ENCODE measurements at places on chromosomes 1 and 21.

GRCh38 chr1:229619614-229620013 is 6.3 kb downstream of the TAF5L start:
- DNase-seq = no peak

GRCh38 chr21:32131164-32131563 is 147.7 kb downstream of the MIS18A start:
- no peak for DNase-seq

GRCh38 chr1:111227434-111227833 is at the start of gene CHI3L2:
TSS of gene CHI3L2 (plus strand) at chr1:111227713. CDS start at chr1:111227730, 17 bp downstream.
- DNase-seq = no peak

DNA sequence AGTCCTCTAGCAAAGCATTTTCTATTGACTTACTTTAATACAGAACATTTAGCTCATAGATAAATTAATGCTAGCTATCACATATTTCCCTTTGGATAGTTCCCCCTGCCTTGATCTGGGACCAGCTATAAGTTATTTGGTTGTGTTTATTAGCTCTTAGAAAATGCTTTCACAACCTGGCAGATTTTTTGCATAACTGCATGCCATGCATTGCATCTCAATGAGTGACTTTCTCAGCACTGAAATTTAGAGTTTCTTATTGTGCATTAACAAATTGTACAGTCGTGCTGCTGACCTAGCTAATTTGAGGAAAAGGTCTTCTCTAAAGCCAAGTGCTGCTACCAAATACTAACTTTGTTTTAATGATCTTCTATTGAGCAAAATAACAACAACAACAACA is 164.8 kb downstream of the PLPPR5 start:
- DNase-seq = no peak

GRCh38 chr1:203051841-203052324 is 25.6 kb downstream of the PPFIA4 start:
- no peak for DNase-seq

- DNase-seq = no peak
Observed at GRCh38 chr1:246569248-246570238, 3.3 kb downstream of the CNST start.

DNA sequence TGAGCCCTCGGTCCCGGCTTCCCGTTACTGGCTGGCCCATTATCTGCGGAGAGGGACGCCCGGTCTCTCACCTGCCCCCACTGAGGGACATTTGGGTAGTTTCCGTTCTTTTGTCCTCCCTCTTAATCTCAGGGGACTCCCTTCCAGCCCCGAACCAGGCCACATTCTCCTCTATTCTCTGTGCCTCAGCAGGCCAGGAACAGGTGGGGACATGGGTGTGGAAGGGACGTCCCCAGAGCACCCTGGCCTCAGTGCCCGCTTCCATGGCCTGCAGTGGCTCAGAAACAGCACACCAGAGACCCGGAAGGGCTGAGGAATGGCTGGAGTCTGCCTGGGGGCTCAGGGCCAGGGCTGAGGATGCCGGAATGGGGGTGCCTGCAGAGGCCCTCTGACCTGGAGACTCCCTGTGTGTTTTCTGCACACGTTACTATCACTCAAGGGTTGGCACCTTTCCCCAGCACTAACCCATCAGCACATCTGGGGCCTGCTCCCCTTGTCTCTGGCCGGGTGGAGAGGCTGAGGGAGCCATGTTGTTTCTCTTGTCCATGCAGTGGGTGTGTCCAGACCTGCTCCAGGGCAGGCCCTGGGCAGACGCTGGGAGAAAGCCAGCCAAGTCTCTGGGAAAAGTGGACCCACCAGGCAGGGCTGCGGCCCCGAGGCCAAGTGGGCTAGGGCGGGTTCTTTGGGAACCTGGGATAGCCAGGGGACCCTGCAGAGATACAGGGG is 10.0 kb upstream of the DNMT3L start:
- no peak for DNase-seq

DNA sequence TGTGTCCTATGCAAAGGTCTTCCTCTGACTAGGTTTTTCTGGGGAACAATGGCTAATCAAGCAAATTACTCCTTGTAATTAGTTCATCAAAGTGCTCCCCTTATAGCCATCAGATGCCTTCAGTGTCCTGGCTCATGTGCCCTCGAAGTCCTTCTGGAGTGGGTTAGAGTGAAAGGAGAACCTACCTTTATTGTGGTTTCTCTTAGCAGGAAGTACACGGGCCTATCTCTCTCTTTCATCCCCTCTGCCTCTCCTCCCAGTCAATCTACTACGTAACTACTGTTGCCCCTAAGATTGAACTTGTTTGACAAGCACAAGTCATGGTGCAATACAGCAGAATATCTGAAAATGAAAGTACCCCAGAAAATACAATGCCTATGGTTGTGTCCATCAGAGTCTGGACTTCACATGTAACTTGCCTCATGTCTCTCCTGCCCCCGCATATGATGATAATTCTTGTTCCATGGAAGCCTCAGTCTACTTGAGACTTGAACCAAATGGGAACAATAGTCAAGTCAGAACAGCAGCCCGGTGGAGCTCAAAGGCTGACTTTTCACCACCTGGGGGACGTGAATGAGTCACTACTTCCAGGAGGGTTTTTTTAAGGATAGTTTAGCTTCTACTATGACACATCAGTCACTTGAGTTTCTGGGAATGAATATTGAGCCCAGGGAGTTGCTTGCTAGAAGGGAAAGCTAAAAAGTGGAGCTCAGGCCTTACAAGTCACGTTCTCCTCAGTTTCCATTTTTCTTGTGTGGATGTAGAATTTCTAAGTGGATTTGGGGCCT is 243.6 kb downstream of the TNR start:
- no peak for DNase-seq

GRCh38 chr1:87512431-87512830 is 183.8 kb downstream of the LMO4 start:
- DNase-seq = no peak

DNA sequence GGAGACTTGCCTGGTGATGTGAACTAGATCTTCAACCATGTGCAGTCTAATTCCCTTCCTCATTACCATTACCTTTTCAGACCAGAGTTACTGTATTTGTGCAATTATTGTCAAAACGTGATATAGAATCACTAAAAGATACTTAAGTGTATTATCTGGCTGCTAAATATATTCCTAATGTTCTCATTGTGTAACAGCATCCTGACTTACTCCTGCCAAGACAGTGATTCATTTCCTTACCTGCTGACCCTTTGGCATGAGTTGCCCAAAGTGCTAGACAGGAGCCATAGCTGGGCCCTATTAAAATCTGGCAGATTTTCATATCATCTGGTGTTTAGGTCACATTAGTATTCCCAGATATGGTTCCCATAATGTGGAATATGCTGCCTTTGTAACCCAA is 598.3 kb upstream of the CAMK1G start:
- peak; percentile 87 for DNase-seq

DNA sequence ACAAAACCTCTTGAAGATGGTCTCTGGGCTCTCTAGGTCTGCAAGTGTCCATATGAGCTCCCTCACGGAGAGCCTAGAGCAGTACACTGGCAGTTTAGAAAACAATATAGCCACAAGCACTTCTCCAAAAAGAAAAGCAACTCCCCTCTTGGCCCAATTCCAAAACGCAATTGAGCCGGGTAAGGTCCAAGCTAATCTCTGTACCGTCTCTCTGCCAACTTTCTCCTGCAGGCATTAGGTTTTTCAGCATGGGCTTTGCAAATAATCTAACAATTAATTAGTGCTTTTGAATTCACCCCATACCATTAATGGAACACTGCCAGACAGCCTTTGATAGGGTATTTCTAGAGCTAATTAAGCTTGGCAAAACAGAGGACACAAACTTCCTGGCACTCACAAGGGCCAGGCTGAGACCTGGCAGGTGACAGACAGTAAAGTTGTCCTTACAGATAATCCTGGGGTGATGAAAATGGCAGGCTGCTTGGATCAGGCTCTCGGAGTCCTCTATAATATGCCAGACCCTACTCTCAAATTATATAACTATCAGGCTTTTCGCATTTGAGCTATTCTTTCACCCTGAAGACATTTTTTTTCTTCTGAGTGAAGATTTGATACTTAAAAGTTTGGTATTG is 39.8 kb downstream of the TGFBR3 start:
- peak; percentile 97 for DNase-seq

GRCh38 chr21:18142655-18143054 is 102.0 kb upstream of the CHODL start:
- no peak for DNase-seq

- DNase-seq = no peak
Observed at GRCh38 chr21:46605767-46606426, 1.0 kb upstream of the S100B start.

GRCh38 chr1:26684763-26685508 is 10.9 kb upstream of the ARID1A start:
- DNase-seq = no peak

- no peak for DNase-seq
Observed at GRCh38 chr1:219416598-219417238, 196.2 kb downstream of the ZC3H11B start.

GRCh38 chr1:59498640-59499039 is 201.7 kb downstream of the FGGY start:
- peak; percentile 34 for DNase-seq

DNA sequence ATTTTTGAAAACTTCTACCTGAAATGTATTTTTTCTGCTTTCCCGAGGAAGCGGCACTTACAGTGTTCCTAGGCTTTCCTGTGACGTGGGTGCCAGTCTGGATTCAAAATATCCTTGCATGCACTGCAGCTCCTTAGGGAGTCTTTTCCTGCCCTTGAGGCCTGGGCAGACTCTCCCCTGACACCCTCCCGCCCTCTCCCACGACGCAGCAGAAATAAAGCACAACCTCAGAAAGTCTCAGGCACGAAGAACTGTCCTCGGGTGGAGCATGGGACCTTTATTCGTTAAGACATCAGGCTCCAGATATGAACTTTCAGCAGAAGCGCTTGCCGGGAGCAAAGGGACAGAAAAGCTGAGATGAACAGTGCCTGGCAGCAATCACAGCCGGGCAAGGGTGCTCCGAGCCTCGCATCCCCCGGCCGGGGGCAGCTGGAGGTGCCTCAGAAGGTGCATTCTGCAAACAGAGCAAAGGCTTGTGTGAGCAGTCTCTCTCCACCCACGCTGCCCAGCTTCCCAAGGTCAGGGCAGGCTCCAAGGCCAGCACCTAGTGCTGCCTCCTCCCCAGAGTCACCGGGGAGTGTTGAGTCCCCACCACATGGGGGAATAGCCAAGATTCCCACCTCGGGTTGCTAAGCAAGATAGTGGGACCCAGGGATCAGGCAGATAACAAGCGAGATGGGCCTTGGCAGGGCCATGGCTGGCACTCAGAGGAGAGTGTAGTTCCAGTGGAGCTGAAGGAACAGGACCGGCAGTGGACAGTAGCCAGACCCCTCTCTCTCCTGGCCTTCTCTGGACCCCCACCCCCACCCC is 3.2 kb downstream of the TFF3 start:
- no peak for DNase-seq

DNA sequence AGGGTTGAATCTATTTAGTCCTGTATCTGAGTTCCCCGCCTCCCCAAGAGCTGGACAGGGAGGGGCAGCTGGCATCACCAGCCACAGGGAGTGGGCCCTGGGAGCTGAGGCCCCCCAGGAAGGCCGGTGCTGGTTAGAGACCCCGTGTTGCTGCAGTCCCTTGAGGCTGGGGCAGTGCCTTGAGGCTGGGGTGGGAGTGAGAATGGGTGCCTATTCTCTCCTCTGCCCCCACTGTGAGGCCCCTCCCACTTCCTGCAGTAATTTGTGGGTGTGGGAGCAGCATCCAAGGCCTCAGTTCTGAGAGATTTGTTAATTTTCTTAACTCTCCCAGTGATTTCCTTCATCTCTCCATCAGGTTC is 2.5 kb upstream of the TRAPPC3 start:
- DNase-seq = no peak

DNA sequence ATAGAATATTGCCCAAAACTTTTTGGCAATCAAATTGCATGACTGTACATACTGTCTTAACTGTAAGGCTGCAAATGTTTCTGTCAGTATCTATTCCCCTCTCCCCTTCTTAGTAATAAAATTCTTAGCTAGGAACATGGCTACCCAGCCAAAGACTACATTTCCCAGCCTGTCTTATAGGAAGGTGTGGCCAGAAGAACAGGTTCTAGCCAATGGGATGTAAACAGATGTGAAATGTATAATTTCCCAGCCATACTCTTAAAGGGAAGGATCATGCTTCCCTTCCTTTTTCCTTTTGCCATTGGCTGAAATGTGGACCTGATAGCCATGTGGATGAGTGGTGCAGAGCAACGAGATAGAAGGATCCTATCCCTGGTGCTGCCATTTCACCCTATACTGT is 7.0 kb upstream of the HIVEP3 start:
- no peak for DNase-seq

- DNase-seq = no peak
Observed at GRCh38 chr1:190049314-190049713, 428.4 kb downstream of the BRINP3 start.

- no peak for DNase-seq
Observed at GRCh38 chr1:119489201-119489600, 17.8 kb upstream of the HSD3B1 start.

- DNase-seq = no peak
Observed at GRCh38 chr1:180528868-180529470, 26.6 kb upstream of the ACBD6 start.

- DNase-seq = no peak
Observed at GRCh38 chr1:180617774-180618395, 13.9 kb upstream of the XPR1 start.

- no peak for DNase-seq
Observed at GRCh38 chr1:199160521-199161318, 521.9 kb downstream of the PTPRC start.

DNA sequence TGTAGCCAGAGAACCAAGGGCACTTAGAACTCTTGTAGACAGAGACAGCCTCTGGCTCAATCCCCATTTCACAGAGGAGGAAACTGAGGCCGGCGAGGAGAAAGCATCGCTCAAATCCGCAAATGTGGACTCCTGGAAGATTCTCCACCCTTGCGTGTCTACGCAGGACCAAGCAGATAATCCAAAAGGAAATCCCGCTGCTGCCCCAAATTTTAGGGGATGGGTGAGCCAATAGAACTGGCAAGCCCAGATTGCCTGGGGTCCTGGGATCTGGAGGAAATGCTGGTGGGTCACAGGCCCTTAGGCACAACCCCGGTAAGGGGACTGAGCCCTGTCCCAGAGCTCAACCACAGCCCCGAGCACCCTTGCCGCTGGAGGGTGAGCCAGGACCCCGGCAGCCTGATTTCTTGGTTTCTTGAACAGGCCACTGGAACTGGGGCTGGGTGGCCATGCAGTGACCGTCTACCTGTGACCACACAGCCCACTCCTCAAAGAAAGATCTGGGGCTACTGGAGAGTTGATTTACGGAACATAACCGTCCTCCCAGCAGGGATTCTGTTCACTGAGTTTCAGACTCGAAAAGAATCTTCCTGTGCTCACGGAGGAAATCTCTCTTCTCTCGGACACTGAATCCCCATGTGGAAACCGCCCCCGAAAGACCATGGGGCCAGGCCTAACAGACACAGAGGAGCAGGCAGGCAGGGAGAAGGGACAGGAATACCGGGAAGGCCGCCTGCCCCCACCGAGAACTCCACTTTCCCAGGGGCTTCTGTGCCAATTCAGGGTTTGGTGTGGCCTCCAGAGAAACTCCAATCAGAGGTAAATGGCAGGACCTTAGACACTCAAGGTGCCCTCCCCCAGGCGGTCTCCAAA is 238.4 kb downstream of the NPHP4 start:
- no peak for DNase-seq

GRCh38 chr1:59761443-59761842 is 53.3 kb upstream of the HOOK1 start:
- DNase-seq = no peak
